ENCODE measurements at places on chromosomes 1 and 21. TPM values are rescaled to one million over a fixed set of nuclear protein-coding genes. Genes with fewer than 3 reads are reported as not detected.

The PCAT6 gene
- 0.92 TPM for total RNA-seq

The RPTN gene
- total RNA-seq = 0.65 TPM

The AMY2A gene
- total RNA-seq = not detected

The RHOC gene
- 62.9 TPM for total RNA-seq

The MROH7 gene
- 0.31 TPM for total RNA-seq

The SPAG17 gene
- 225 TPM for total RNA-seq

The PDIK1L gene
- total RNA-seq = 1.7 TPM

All from motor neuron (in vitro differentiated cells).